ENCODE measurements at places on chromosomes 12 and 14. TPM values are rescaled to one million over a fixed set of nuclear protein-coding genes. Genes with fewer than 3 reads are reported as not detected.

- no peak for DNase-seq
Measured at GRCh38 chr14:24880689-24881088, 169.3 kb downstream of the STXBP6 start.

- DNase-seq, result no peak
Measured at GRCh38 chr12:52918351-52918750, 13.5 kb upstream of the KRT8 start.

- DNase-seq, result no peak
Measured at GRCh38 chr12:47752121-47752520, 6.6 kb downstream of the RAPGEF3 start.

DNA sequence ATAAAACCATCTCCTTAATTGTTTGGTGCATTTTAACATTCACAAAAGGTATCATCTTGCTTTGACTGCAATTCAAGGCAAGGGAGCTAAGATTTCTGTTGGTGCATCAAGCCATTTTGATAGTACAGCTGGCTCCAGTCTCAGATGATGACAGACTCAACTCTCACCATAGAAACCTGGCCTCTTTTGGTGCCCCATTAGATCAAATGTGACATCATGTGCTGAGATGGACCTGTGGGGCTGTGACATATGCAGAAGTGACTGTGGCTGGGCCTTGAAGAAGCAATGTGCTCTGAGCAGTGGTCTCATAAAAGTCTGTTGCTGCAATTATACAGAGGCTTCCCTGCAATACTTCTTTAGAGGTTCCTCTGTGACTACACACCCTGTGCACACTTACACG, 88.4 kb downstream of the SLC2A13 start:
- no peak for DNase-seq

DNA sequence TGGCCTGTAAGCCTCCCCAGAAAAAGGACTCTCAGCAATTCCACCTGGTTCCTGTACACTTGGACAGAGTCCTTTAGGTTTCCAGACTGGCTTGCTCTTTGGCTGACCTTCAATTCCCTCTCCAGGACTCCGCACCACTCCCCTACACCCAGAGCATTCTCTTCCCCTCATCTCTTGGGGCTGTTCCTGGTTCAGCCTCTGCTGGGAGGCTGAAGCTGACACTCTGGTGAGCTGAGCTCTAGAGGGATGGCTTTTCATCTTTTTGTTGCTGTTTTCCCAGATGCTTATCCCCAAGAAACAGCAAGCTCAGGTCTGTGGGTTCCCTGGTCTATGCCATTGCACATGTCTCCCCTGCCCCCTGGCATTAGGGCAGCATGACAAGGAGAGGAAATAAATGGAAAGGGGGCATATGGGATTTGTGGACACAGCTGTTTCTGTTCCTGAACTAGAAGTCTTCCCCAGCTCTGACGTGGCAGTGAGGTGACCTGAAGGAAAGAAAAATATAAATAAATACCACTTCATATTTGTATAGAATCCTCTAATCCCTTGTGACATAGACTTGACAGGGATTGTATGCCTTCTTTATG, 1.3 kb downstream of the RNASE7 start:
- DNase-seq, result no peak

- DNase-seq, result no peak
Measured at GRCh38 chr12:119672194-119672593, 4.3 kb downstream of the PRKAB1 start.

DNA sequence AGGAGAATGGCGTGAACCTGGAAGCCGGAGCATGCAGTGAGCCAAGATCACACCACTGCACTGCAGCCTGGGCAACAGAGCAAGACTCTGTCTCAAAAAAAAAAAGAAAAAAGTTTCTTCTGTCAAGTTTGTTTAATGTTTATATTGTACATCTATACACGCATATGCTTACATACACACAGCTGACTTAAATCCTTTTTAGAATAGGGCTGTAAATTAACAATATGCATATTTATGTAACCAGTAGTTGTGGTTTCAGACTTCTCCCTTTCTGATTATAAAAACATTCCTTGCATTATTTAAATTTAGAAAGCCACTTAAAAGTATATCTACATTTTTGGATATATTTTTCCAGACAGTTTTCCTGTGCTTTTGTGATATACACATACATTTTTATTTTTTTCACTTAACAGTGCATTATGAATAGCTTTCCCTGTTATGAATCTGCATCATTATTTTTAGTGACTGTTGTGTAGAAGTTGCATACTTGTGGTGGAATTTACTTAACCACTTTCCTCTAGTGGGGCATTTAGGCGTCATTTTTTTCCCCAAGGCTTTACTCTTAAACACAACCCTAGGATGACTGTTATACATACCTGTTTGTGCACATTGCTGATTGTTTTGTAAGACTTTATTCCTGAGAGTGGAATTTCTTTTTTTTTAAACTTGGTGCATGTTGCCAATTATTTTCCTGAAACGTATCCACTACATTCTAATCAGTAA, 29.4 kb downstream of the POLR3B start:
- no peak for DNase-seq

DNA sequence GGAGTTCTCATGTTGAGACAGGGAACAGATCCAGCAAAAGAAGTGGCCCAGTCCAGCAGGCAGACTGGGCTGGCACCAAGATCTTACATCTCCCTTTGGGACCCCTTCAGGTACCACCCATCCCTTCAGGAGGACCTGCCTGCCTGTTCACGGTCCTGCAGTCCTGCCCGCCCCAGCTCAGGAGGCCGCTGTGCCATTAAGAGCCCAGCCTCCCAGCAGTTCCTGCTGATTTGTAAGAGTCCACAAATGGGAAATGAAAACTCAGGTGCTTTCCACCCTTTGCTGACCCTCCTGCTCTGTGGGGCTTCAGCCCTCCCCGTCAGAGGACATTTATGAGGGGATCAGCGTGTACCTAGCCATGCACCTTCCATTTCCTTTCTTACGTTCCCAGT, 39.5 kb downstream of the C14orf132 start:
- no peak for DNase-seq

DNA sequence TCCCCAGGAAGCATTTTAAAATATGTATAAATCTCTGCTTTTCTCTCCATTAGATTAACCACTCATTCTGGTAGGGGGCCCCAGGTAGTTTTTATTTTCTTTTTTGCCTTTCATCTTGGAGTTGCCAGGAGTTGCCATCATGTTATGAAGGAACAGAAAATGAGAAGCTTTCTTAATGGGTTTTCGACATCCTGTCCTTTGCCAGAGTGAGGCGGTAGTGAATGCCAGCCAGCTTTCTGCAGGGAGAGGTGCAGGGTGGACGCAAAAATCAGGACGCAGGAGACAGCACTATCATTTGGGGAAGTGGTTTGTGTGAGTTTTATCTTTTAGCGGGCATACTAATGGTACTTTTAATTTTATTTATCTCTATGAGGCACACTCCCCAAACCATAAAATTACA, 1.7 kb downstream of the RASSF8 start:
- no peak for DNase-seq

Gene CCDC175
- not detected for total RNA-seq

GRCh38 chr12:123951467-123951866, 21.2 kb downstream of the CCDC92 start:
- DNase-seq, result no peak

Gene AGAP2
- total RNA-seq, result 26.9 TPM

Gene IL26
- 0.53 TPM for total RNA-seq

DNA sequence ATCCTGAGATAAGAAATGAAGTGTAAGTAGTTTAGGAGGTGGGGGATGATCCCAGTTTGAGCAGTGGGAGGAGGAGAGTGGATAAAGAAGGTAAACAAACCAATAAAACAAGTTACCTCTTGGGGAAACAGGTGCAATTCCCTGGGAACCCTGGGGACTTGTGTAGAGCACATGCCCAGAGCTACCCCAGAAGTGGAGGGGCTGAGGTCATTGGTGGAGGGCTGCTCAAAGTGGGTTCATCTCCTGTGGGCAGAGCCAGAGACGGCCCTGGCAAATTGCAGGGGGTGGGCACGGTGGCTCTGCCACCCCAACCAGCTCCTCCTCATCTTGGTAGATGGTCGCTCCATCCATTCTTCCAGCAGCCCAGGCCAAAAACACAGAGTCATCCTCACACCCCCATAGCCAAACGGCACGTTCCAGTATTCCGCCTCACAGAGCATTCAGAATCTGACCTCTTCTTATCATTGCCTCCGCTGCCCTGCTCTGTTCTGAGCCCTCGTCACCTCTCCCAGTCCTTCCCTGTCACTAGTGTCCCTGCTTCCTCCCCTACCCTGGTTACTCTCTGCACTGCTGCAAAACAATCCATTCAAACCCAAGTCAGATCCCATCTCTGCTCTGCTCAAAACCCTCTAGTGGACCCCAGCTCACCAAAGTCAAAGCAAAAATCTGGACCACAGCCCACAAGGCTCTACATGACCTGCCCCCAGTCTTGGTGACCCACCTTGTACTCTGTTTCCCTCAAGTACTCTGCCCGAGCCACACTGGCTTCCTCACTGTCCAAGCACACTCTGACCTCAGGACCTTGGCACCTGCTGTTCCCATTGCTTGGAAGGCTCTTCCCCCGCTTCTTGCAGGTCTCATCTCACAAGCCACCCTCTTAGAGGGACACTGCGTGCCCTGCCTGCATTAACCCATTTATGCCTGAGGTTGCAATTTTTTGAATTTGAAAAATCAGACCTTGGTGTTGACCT, 5.5 kb downstream of the CYP46A1 start:
- no peak for DNase-seq

- no peak for DNase-seq
Measured at GRCh38 chr14:24254630-24255392, 8.2 kb downstream of the TGM1 start.

Gene GALNT8
- 1.7 TPM for total RNA-seq

DNA sequence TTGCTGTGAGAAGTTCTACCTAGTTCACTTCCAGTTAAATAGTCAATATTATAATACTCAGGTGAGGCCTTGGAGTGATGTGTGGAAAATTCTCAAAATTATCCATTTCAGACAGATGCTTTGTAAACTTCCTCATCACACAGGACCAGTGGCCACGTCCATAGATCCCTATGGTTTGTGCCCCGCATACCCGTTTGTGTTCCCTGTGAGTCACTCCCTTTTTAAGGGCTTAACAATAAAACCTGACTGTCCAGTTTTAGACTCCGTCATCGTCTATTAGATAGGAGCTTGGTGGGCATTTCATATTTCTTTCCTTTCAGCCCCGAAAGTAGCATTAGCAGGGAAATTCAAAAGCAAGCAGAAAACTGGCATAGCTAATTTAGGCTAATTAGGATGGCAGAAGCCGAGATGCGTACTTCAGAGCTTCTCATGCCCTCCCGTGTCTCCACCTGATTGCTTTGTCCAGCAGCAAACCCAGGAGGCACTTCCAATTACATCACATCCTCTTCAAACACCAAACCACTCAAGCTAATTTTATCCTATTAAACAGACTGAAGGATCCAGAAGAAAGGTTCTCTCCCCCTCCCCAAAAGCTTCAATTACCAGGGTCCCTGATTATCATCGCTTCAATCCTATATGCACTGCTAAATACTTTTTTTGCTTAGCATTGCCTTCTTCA, 186.6 kb upstream of the OTX2 start:
- no peak for DNase-seq

- DNase-seq, result no peak
Measured at GRCh38 chr12:125492354-125493270, 427.4 kb downstream of the AACS start.

Gene PUS1
- total RNA-seq, result 53.4 TPM

Gene NR1H4
- not detected for total RNA-seq

Gene LGR5
- not detected for total RNA-seq

DNA sequence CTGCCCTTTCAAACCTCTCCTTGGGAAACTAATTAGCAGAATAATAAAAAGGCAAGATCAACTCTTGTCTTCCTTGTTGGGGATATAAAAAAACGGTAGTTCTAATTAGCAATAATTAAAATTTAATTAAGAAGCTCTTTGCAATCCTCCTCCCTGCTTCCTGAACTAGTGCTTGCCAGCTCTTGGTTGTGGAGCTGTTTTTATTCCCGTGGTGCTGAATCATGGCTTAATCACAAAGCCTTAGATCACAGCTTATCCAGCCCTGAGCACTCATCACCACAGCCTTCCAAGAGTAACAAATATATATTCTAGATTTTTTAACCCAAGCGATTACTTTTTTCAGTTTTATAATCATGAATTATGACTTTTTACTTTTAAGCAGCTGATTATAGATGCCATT, 63.2 kb upstream of the INSM2 start:
- DNase-seq, result no peak
